ENCODE measurements at places on chromosomes 5 and 9.

GRCh38 chr5:21831145-21831787, 1021.9 kb downstream of the CDH12 start:
- no peak for DNase-seq

DNA sequence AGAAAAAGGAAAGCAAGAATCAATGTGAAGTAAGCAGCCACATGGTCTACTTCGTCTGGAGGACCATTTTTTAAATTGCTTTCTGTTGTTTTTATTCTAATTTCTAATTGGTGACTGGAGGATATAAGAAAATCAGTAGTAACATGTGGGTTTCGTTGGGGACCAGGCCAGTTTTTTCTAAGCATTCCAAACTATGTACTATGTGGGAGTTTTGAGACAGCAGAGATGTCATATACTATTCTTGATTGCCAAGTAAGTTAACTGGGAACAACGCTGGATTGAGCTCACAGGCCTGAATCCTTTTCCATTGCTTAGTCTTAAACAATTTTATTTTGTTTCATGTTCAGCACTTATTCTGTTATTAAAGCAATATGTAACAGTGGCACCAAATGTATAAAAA, 225.7 kb downstream of the TMEM167A start:
- no peak for DNase-seq

GRCh38 chr5:126741361-126741760, 35.6 kb upstream of the LMNB1 start:
- no peak for DNase-seq

- no peak for DNase-seq
Measured at GRCh38 chr5:122846051-122846550, 688 bp downstream of the SNX24 start.

- DNase-seq, result peak; percentile 95
Measured at GRCh38 chr9:83701769-83702168, 6.0 kb downstream of the UBQLN1 start.

DNA sequence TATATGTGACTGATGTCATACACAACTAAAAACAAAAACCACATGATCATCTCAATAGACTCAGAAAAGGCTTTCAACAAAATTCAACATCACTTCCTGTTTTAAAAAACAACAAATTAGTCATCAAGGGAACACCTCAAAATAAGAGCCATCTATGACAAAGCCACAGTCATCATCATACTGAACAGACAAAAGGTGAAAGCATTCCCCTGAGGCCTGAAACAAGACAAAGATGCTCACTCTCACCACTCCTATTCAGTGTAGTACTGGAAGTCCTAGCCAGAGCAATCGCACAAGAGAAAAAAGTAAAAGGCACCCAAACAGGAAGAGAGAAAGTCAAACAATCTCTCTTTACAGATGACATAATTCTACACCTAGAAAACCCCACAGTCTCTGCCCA, 893.5 kb upstream of the EDIL3 start:
- DNase-seq, result no peak

- no peak for DNase-seq
Measured at GRCh38 chr9:23825700-23826099, 340 bp downstream of the ELAVL2 start.

DNA sequence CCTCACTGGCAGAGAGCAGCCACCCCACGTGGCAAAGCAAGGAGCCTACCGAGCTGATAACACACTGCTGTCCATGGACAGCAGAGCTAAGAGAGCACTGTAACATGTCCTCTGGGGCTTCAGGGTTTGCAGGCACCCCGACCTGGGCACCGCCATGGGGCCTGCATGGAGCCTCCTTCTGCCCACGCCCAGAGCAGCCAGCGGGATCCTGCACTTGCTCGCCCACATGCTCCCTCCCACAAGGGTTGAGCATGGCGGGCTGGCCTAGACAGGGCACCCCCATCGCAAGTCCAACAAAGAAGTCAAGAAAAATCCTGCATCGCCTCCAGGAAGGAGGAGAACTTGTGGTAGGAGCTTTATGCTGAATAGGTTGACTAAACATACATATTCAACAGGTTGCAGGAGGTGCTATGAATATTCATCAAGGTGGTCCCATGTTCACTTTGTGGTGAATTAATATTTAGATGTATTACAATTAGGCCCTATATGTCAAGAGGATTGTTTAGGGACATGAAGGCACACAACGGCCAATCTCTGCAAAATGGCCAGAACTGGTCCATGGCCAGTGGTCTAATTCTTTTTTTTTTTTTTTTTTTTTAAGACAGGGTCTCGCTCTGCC, 3.8 kb upstream of the MIGA2 start:
- no peak for DNase-seq

DNA sequence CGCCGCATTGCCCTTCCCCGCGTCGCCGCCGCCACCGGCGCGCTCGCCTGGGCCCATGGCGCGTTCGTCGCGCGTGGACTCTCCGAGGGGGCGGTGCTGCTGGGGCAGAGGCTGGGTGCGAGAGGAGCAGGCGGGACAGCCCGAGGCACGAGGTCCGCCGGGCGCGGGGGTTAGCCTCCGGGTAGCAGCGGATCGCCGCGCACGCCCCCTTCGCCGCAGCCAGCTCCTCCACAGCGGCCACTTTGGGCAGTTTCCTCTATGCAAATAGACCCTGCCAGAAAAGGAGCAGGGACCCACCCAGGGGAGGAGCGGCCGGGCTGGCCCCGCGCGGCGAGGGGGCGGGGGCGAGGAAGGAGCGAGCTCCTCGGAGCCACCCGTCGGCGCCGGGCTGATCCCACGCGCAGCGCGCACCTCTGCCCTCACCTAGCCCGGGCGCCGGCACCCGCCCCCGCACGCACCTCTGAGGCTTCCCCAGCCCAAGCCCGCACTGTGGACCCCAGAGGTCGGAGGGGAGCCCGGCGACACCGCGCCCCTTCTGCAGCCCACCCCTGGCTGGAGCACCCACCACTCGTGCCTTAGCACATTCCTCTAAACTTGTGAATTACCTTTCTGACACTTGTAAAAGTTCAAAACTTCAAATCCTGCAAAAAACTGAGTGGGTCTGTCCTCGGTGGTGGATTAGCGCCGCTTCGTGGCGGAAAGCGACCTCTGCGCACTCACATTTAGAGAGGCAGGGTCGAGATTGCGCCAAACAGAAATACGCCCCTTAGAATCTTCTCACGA, at the start of gene COL23A1:
Gene COL23A1, minus strand, starts transcription at position 253 of the 783 bp plus-strand sequence.
- DNase-seq, result peak; percentile 46

GRCh38 chr5:43609752-43610151, 6.8 kb downstream of the NNT start:
- peak; percentile 5 for DNase-seq

DNA sequence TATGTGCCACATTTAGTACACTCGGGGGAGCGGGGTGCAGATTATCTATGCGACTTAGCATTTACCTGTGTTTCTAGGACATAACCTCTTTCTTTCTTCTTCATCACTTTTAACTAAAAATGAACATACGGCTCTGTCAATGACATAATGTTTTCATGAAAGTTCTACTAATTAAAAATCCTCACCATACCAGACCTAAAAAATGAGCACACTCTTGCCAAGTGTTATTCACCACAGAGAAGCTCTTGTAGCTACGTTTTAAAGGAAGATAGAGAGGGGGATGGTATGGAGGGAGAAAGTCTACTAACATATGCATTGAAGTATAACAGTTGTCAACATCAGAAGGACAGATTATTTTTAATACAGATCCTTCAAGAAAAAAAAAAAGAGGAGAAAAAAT, 1.6 kb downstream of the CDH10 start:
- no peak for DNase-seq

- peak; percentile 67 for DNase-seq
Measured at GRCh38 chr5:145697251-145697990, 137.7 kb downstream of the PRELID2 start.

DNA sequence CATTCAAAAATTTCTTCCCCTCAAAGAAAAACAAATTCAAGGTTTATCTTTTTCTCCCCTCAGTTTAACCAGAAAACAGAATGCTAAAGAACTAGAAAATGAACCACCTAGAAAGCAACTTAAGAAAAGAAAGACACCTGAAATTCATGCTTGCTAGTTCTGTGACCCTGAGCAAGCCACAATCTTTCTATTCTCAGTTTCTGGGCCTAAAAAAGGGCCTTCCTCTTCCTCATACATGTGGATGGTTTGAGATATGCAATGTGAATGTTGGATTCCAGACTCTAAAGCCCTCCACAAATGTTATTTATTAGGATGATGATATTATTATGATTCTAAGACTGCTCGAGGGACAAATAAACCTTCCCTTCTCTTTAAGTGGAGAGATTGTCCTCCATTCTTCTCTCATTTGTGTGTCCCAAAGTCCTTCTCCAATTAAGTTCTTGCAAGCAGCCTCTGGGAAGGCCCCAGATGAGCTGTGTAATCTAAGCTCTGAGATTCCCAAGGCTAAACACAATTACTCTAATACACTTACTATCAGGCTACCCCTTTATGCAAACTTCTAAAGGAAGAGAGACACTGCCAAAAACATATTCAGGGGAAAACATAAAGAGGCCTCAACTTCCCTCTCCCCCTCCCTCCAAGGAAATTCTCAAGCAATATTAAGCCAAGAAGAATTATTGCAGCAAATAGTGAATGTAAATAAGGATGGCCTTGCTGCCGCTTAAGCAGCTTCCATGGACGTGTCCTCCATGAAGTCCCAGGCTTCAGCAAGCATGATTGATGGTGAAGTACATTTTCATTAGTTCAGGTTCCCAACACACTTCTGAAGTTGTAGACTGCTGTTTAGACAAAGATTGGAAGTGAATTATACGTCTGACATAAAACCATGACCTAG, 80.2 kb downstream of the PRKACG start:
- DNase-seq, result no peak

DNA sequence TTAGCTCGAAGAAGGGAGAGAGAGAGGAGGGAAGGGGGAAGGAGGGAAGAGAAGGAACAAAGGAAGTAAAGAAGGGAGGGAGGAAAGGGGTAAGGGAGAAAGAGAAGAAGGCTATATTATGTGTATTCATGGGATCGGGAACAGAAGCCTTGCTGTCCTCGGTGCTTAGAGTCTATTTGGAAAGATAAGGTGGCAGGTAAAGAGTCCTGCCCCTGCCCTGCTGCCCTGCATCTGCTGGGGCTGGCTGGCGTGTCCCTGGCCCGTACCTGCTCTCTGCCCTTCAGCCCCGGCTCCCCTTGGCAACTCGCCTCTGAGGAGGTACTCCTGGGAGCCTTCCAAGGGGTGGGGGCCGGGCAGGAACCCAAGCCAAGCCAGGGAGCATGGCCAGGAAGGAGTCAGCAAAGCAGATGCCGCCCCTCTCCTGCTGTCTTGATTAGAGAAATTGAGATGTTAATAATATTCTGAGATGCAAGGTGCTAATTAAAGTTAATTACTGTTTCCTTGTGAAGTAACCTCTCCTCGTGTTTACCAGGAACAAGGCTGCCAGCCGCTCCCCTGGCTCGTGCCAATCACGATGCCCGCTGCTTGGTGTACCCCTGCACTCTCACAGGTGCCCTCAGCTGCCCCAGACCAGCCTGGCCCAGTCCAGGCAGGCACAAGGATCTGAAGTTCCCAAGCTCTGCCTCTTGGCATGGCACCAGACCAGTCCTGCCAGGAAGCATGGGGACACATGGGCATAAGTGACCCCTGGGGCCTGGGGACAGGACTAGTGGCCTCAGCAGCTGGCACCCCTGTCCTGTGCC, 36.6 kb downstream of the PCDH1 start:
- DNase-seq, result no peak

DNA sequence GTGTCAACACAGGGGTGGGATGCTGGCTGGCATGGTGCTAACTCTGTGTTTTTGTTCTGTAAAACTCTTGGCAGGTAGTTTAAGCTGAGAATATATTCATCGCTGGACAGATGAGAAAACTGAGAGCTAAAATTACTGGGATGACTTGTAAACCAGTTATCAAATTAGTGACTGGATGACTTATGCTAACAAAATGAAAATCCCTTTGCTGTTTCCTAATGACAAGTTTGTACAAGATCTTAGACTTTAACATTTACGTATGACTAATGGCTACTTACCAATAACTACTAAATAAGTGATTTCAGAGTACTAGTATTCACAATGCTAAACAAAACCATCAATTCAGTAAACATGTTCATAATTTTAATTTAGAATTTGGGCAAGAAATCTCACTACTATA, 854.8 kb upstream of the ARRDC3 start:
- DNase-seq, result no peak

DNA sequence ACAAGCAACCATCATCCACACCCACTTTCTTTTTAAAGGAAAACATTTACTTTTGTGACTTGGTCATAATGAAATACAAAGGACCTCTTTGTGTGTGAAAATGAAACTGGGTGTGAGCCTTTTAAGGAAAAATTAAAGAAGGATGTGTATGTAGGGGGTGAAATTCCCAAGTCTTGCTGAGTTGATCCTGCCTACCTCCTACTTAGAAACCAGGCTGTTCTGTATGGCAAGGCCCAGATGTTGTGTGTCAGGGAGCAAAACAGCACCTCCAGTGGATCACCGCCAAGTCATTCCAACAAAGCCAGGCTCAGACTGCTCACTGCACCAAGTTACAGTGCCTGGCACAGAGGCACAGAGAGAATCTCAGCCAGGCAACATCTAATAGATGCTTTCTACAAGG, 198.5 kb upstream of the FBN2 start:
- DNase-seq, result no peak

DNA sequence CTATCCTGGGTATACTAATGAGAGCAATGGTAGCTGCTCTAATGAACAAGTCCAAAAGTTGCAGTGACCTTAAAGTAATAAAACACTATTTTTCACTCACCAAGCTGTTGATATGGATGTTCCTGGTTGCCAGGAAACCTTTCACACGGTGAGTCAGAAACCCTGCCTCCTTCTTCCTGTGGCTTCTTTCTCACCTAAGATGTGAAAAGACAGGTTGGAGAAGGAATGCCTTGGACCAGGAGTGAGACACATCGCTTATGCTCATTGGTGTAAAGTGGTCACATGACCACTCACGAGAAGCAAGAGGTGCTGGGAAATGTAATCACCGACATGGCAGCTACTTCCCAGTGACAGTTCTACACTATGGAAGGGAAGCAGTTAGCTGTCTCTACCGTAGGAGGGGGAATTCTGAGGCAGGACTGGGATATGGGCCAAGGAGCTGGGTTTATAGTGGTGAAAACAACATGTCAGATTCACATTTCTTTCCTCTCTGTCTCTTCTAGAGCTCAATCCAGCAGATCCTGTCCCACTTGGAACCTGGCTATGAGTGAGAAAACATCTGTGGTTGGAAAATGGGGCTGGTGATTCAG, 320.4 kb upstream of the KLF4 start:
- peak; percentile 2 for DNase-seq

- no peak for DNase-seq
Measured at GRCh38 chr5:59093329-59093728, 510.5 kb downstream of the RAB3C start.

GRCh38 chr9:20095430-20096092, 306.7 kb upstream of the SLC24A2 start:
- no peak for DNase-seq

GRCh38 chr9:109996936-109997580, 210.9 kb downstream of the C9orf152 start:
- DNase-seq, result no peak

DNA sequence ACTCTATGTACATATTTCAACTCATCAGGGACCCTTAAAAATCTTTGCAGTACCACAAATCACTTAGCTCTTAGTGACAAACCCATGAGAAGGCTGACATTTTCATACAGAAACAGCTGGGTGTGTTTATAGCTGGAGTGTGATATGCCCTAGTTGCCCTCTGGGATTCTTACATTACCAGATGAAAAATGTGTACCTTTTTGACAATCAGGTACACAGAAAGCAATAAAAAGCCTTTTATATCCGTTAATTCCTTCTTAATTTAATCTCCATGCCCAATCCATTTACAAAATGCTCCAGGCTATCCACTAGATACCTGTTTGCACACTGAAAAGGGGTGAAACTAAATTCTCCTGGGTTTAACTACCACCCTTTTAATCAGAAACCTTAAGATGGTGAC, 222.9 kb downstream of the KIAA0825 start:
- DNase-seq, result no peak

- DNase-seq, result no peak
Measured at GRCh38 chr5:83507431-83507830, 35.9 kb downstream of the VCAN start.

GRCh38 chr9:106443520-106443919, 419.4 kb upstream of the ZNF462 start:
- no peak for DNase-seq

Measured in lung microvascular endothelial cell (primary cell).